ENCODE measurements at places on chromosomes 13 and 19.

DNA sequence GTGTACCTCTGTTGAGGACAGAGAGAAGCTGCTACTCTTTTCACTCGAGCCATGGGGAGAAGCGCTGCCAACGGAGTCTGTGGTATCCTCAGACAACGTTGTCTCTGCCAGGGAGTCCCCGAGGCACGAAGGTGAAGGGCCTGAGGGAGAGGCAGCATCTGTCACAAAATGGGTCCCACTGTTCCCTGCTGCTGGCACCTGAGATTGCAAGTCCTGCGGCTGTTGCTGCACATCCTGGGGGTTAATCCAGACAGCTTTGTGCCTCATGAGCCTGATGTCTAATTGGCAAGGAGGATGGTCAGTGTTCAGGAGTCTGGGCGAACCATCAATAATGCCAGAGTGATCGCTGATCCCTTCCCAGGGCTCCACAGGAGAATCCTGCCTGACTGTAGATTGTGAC, 15.0 kb downstream of the RUBCNL start:
- DNase-seq = no peak

GRCh38 chr13:44350775-44351504, 22.7 kb upstream of the SERP2 start:
- DNase-seq = no peak

DNA sequence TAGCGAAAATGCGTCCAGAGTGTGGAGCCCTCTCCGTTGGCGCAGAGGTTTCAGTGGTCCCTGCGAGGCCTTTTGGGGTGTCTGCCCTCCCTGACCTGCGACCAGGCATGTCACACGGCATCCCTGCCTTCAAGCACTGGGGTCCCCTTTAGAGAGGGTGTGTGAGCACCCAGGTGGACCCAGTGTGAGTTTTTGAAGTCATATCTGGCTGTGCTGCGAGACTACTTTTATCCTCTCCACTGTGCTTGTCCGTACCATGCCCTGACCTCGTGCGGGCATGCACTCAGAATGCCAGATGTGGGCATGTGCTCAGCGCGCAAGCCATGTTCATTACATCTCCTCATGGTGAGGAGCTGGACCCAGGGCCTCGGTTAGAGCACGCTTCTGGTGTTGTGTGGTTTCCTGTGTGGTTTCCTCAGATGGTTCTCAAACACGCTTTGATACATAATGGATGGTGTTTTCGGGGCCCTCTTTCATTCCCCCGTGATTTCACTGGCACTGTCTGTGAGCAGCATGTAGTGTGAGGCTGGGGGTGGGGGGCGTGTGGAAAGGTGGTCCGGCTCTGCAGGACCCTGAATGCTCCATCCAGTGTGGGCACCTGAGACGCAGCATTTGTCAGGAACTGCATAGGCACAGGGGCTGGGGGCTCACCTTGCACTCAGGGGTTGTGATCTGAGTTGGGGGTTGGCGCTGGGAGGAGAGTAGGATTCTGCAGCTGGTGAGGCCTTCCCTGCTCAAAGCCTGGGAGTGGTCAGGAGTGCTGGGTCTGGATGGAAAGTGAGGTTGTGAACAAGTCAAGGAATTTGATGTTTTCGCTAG, 2.3 kb downstream of the TFDP1 start:
- peak; percentile 38 for DNase-seq

DNA sequence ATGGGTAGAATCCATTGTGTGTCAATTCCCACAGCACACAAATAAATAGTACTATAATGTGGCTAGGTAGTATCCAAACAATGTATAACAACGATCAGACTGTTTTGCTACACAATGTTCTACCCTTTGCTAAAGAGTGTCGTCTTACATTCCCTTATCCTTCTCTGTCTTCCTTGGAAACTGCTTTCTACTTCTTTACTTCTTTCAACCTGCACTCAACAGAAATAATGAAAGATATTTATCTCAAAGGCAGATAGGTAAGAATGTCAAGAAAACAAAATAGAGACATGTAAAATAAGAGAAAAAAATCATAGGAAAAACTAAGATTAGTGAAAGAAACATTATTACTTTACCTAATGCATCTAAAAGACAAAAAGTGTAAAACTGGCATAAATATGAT, 814.7 kb downstream of the PCDH9 start:
- no peak for DNase-seq

GRCh38 chr19:7986321-7987113, 18.9 kb downstream of the ELAVL1 start:
- DNase-seq = no peak

DNA sequence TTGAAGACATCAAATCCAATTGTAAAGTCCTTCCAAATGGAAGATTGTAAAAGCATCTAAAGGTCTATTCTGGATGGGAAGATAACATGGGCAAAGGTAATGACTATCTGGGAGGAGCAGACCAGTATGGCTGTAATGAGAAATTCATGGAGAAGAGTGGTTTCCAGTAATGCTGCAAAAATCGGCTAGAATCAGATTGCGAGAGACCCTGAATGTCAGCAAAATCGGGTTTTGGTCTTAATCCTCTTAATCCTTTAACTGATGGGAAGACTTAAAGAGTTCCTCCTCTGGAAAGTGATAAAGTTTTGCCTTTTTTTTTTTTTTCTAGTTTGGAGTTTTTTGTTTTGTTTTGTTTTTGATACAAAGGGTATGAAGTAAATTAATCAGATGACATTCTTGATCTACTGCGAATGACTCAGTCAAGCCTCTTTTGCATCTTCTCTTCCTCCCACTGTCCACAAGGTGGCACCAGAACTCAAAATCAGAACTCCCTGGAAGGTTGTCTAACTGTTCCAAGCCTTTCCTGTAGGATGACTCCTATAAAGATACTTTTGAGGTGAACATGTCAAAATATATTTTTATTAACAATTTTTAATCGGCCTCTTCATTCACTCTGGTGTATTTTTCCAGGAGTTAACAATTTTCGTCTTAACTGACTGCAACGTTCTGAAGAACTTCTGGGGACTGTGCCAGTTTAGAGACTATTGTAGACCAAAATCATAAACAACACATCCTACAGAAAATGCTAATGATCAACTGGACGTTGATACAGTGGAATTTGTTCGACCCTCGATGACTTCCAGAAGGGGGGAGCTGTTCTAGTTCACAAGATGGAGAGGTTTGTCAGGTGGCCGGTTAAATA, 213.3 kb upstream of the MIR17HG start:
- DNase-seq = peak; percentile 27

- no peak for DNase-seq
Observed at GRCh38 chr13:103510007-103510535, 443.9 kb upstream of the SLC10A2 start.

DNA sequence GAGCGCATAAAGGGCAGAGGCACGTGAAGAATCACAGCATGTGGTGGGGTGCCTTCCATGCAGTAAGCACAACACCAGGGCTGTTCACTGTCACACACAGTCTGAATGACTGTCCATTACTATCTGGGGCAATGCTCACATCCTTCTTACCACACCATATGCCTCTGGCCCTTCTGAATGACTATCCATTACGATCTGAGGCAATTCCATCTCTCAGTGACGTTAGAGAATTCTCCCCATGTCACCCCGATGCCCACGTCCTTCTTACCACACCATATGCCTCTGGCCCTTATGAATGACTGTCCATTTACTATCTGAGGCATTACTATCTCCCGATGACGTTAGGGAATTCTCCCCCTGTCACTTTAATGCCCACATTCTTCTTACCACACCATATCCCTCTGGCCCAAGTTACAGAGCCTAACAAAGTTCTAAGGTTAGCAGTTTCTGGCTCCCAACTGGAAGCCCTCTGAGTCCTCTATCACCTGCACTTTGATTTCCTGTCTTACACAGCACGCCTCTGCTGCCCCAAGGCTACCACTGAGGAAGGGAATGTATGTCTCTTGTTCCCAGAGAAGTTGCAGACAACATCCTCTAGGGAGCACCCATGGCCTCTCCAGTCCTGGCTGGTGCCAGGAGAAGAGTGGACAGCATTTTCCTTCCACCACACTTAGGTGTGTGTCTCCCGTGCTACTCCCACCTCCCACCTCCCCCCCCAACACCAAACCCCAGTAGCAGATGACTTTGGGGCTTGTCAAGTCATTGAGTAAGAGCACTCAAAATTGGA, 154.8 kb downstream of the COG6 start:
- no peak for DNase-seq

- no peak for DNase-seq
Observed at GRCh38 chr19:11090997-11091702, 1.9 kb downstream of the LDLR start.

DNA sequence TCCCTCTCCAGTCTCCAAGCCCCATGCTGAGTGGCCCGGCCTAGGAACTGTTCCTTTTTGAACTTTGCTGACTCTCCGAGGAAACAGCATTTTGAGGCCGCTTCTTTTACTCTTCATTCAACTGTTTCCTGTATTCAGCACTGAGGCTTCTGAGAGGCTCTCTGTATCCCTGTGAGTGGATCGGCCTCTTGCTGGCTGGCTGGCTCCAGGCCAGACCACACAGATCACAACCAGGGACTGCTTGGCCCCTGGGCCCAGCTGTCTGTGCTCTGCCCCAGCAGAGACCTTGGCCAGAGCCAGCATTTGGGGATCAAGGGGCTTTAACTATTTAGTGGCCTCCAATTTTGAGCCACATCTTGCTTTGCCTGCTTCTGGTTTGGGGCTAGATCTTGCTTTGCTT, 75.6 kb upstream of the KL start:
- no peak for DNase-seq

DNA sequence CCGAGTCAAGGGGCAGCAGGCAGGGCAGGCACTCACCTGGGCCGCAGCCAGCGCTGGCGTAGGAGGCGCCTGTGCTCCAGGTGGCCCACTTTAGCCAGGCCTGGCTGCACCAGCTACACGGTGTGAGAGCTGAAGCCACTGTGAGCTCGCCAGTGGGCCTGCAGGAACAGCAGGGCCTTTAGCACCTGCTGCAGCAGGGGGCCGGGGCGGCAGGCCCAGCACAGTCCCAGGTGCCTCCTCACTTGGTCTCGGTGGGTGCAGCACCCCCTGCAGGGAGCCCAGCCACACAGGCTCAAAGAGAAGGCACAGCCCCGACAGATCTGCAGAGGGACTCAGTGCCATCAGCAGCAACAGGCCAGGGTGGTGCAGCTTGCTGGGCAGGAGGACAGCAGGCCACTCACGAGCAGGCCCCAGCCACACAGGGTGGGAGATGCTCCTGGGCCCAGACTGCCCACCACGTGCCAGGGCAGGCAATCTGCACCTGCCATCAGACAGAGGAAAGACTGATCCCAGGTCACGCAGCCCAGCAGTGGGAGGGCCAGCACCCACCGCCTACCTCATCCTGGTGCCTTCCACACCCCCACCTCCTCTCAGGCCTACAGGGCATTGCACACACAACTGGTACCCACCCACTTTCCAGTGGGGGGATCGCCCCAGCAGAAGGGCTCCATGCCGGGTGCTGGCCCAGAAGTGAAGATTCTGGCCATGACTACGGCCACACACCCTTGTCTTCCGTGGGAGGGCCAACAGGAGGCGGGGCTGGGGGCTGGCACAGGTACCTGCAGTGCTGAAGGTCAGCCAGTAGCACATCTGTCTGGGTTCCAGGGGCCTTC, 15.8 kb downstream of the ARHGAP33 start:
- no peak for DNase-seq

DNA sequence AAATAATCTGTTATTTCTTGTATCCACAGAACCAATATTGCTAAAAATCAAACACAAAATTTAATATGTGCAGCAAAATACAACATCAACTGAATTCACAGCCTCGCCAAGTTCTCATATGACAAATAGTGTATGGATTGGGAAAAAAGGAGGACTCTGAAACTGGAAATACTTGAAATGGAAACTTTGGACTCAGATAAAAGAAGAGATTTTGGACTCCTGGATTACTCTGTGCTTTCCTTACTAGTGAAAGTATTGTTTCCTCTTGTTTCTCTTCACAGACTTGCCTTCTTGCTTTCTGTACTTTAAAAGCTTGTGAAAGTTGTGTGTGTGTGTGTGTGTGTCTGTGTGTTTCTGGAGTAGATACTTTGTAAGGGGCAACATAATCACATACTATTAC, 1596.3 kb downstream of the PCDH9 start:
- no peak for DNase-seq

- no peak for DNase-seq
Observed at GRCh38 chr19:30518965-30519606, 146.9 kb downstream of the ZNF536 start.

- DNase-seq = peak; percentile 40
Observed at GRCh38 chr19:54481326-54481930, 8.3 kb upstream of the CDC42EP5 start.

- DNase-seq = peak; percentile 68
Observed at GRCh38 chr13:112587212-112587763, 665 bp downstream of the TUBGCP3 start.

DNA sequence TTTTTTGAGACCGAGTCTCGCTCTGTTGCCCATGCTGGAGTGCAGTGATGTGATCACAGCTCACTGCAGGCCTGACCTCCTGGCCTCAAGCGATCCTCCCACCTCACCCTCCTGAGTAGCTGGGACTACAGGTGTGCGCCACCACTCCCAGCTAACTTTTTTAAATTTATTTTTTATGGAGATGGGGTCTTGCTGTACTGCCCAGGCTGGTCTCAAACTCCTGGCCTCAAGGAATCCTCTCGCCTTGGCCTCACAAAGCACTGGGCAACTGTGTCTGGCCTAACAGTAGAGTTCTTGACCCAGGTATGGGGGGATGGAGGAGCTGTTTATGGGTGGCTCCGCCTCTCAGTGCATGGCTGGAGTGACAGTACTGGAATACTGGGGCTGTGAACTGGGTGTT, 59.6 kb downstream of the SMARCA4 start:
- no peak for DNase-seq

DNA sequence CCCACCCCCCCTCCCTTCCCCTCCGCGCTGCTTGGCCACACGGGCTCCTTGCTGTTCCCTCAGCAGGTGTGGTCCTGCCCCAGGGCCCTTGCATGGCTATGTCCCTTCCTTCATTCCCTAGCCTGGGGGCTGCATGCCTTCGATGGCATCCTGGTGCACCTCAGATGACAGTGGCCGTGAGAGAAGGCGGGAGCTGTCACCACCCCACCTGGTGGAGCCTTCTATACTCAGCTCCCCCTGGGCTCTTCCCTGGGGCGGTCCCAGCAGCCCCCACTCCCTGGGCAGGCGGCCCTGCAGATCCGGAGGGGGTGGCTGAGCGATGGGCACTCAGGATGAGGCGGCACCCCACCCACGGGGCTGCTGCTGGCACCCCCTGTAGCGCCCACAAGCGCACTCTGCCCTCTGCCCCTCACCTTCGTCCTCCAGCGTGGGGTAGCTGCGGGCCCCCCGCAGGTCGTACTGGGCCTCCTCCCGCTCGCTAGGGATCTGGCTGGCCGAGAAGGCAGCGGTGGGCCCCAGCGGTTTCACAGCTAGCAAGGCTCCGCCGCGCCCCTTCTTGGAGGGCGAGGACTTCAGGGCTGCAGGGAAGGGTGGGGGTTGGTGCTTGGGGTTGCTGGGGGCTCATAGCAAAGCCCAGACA, 17.2 kb upstream of the CACTIN start:
- DNase-seq = no peak

- peak; percentile 31 for DNase-seq
Observed at GRCh38 chr19:41691268-41691970, 3.3 kb upstream of the CEACAM7 start.

DNA sequence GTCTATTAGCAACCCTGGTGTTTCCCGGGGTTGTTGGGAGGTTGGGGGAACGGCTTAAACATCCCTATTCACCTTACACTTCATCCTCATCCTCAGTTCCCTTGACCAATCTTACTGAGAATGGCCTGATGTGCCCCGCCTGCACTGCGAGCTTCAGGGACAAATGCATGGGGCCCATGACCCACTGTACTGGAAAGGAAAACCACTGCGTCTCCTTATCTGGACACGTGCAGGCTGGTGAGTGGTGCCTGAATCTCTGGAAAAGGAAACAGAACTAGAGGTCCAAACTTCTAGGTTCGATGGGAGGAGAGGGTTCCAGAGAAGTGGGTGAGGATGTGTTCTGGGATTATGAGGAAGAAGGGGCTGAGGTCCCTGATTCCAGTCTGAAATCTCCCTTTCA, 5.9 kb downstream of the PINLYP start:
- no peak for DNase-seq

- no peak for DNase-seq
Observed at GRCh38 chr13:25067064-25067463, 28.9 kb upstream of the PABPC3 start.
